ENCODE measurements at places on chromosomes 7 and 10.

DNA sequence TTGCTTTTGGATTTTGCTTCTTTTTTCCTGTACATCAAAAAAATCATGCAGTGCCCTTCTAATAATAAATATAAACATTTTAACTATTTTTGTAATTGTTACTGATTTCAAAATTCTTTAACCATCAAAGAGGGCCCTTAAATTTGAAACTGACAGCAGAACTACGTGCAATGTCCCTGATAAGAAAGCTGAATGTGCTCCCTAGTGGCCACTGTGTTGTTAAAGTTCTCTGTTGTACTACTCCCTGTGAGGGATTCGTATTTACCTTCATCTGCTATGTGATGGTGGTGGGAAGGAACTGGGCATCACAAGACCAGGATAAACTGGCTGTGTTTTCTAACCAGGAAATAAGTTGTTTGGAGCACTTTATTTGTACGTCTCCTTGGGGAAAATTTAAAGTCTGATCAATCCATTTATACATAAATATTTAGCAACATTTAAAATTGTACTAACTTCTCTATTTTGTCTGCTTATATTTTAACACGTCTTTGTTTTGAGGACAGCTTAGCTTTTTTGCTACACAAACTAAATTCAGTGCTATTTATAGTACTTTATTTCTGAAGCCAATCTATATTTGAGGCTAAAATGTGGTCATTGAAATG, 322.4 kb downstream of the HGF start:
- peak; percentile 63 for DNase-seq

GRCh38 chr7:105097619-105098018, 83.6 kb downstream of the KMT2E start:
- peak; percentile 93 for DNase-seq

GRCh38 chr10:1320739-1321320, 264.6 kb downstream of the WDR37 start:
- DNase-seq, result no peak

DNA sequence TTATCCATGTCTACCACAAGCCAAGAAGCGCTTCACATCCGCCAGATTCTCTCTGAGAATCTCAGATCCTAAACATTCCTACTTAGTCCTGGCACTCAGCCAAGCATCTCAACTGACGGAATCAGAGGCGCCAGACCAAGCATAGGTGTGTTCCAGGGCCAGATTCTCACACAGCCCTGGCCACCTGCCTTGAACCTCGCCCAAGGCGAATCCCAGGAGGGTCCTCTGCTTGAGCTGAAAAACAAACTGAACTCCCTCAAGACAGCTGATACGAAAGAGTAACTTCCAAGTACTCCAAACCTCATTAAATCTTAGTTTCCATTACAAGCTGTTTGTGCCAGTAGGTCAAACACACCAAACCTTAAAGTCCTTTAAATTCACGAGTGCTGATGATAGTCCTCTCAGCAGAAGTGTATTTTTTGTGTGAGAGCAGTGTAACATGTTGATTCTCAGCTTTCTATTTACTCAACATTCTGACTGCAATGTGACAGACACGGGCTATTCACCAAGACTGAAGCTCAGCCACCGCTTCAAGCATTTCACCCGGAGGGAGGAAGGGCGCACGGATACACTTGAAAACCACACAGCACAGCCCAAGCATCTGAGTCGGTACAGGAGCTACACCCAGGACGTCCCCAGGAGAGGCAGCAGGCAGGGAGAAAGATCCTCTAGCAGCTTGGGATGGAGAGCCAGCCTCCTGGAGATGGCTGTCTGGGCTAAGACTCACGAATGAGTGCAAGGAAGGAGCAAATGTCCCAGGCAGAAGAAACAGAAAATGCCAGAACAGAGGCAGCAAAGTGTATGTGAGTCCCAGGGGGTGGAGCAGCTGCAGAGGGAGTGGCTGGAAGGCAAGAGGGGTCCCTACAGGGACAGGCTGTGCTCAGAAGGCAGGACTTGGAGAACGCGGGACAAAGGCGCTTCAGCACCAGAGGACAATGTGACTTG, 6.0 kb downstream of the PARD3 start:
- DNase-seq, result no peak

- DNase-seq, result no peak
These were observed 13.8 kb downstream of the TAF3 start for GRCh38 chr10:7832060-7832459.

GRCh38 chr7:30750683-30751650, 968 bp upstream of the INMT start:
- DNase-seq, result peak; percentile 95

DNA sequence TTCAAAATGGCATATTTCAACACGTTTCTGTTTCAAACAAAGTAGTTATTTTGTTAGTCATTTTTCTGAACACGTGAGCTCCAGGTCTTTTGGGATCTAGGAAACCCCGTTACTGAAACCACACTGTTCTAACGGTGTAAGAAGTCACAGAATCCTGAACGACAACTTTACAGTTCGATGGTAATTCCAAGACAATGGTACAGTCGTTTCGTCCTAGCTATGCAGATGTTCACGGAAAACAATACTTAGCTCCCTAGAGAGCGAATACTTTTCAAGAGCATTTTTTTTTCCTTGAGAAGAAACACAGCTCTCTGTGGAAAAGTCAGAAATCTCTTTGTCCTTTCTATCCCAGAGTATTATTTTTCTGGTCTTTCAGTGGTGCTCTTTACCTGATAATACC, 254.1 kb downstream of the ADARB2 start:
- DNase-seq, result no peak

DNA sequence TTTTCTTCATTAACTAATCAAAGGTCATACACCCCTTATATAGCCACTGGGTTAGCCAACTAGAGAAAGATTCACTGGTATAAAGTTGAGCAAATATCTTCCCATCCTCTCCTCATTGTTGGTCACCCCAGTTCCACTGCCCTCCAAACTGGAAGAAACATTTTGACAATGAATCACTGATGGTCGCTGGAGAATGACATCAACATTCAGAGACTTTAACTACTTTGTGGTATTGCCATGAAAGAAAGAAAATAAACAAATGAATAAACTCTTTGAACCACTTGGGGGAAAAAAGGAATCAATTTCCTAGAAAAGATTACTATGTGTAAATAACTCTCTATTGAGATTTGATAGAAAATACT, 23.4 kb downstream of the HYCC1 start:
- DNase-seq, result peak; percentile 40

GRCh38 chr10:97173036-97173435, 12.7 kb downstream of the SLIT1 start:
- no peak for DNase-seq

DNA sequence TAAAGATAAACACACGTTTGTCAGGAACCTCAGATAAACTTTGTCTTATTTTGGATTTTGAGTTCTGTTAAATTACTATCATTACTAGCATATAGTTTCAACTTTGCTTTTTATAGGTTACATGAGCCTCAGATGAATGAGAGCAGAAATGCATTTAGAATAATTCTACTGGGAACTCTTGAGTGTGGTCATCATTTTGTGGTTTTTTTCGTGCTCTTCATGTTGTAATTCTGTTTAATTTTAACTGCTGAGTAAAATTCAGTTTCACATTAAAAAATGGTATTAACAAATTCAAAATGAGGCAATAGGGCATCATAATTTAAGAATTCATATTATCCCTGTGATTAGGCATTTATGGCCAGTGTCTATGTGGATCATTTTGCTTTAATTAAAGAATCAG, 72.9 kb downstream of the GNAI1 start:
- no peak for DNase-seq

- DNase-seq, result no peak
These were observed 22.5 kb downstream of the PDZD8 start for GRCh38 chr10:117352724-117353123.

- DNase-seq, result no peak
These were observed 18.0 kb upstream of the FGFR2 start for GRCh38 chr10:121616291-121616690.

- peak; percentile 89 for DNase-seq
These were observed 4.4 kb downstream of the CDK6 start for GRCh38 chr7:92831716-92832533.

DNA sequence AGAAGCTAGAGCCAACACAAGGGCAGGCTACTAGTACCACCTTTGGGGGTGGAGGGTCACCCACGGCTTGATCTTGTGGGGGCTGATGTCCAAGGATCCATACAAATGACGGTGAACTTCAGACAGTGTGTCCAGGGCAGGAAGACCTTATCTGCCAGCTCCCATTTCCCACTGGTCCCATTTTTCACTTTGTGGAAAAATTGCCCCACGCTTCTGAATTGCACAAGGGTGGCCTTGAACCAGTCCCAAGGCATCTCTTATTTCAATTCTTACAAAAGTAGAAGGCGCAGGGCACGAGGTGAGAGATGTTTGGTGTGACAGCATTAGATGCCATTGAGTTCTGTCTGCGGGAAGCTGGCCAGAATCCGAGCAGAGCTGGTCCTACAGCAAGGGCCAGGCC, 252.7 kb upstream of the CELF2 start:
- no peak for DNase-seq

GRCh38 chr7:47253650-47254080, 328.2 kb downstream of the TNS3 start:
- no peak for DNase-seq

DNA sequence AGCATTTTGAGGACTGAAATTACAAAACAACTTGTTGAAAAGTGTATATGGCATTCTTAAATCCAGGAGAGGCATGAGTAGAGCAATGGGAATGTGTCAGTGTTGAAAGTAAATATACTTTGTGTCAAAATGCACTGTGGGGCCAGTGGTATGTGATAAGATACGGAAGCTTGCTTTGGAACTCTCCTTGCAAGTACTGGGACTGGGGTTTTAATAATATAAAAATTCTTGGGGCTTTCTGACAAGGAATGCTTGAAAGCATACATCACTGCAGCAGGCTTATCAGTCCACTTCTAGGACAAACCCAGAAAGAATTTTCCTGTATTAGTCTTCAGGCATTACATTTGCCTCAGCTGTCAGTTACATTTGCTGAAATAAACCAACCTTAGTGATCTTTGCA, 472.8 kb upstream of the FZD8 start:
- DNase-seq, result no peak

- DNase-seq, result peak; percentile 40
These were observed 103.9 kb upstream of the LEP start for GRCh38 chr7:128137181-128137580.

DNA sequence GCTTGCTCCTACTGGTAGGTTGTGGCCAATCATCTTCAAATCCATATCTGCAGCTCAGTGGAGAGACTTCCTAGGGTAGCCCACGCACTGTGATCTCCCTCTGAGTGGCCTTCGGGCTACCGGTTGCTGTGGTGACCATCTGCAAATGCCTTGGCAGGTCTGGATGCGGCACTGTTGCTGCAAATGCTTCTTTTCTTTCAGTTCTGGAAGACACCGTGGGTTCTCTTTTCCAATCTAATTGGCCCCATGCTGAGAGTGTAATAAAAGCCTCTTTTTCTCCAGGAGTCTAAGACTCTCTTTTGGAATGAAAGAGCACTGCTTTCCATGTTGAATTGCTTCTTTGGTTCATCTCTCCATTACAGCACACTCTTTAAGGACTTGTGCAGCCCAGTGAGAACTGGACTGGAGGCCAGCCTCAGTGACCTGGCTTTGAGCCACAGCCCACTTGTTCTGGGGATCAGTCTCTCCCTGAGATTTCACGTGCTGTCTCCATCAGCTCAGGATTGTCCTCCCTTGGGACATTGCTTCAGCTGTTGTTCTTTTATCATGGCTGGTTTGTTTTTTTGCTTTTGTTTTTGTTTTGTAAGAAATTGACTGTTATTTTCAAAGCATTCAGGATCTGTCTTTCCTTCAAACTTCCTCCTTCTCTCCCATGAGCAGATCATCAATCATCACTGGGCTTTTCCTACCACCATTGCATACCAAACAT, 286.6 kb downstream of the BMPER start:
- no peak for DNase-seq

- DNase-seq, result no peak
These were observed 238.2 kb upstream of the FAM3C start for GRCh38 chr7:121634356-121634755.

- DNase-seq, result peak; percentile 83
These were observed 85.5 kb downstream of the SLC25A13 start for GRCh38 chr7:96236198-96237039.

- no peak for DNase-seq
These were observed 6.2 kb upstream of the IFIT2 start for GRCh38 chr10:89295597-89295996.

GRCh38 chr7:116692401-116693308, 20.7 kb downstream of the MET start:
- DNase-seq, result no peak

GRCh38 chr7:38276096-38276877, 2.9 kb upstream of the TARP start:
- DNase-seq, result no peak

- no peak for DNase-seq
These were observed 16.6 kb upstream of the GFRA1 start for GRCh38 chr10:116289652-116290051.

GRCh38 chr7:80316811-80317210, 182.2 kb downstream of the GNAI1 start:
- DNase-seq, result no peak

DNA sequence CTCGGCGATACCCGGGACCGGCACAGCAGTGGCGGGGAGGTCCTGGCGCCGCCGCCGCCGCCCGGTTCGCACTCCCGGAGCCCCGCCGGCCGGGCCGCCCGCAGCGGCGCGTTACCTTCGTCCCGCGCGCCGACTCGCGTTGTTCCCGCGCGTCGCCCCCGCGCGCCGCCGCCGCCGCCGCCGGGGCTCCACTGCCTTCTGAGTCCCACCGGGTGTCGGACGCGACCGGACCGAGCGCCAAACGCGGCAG, at the start of gene EZH2:
EZH2 (minus strand) TSS at position 243 of the 250 bp plus-strand sequence. CDS start 36,993 bp downstream, outside the sequence.
- DNase-seq, result no peak

DNA sequence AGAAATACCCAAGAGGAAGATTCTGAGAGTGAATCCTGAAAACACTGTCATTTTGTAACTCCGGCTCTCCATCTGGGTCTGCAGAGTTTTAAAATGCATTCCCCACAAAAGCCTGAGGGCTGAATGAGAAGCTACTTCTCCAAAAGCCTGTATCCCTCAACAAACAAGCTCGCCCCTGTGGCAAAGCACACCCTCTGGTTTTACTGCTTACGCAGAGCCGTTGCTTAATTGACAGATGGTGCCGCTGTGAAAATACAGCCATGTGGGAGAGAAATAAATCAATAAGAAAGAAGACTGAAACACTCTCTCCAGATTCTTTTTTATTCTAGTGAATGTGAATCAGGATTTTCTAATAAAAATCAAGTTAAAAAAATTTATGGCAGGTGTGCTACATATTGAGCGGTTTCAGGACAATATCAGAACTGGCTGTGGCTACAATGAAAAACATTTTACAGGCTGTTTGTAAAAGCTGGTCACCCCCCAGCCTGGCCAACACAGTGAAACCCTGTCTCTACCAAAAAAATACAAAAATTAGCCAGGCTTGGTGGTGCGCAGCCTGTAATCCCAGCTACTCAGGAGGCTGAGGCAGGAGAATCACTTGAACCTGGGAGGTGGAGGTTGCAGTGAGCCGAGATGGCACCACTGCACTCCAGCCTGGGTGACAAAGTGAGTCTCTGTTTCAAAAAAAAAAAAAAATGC, 32.5 kb downstream of the C7orf33 start:
- no peak for DNase-seq

GRCh38 chr10:71251319-71251718, 38.9 kb downstream of the UNC5B start:
- no peak for DNase-seq

- no peak for DNase-seq
These were observed 273.2 kb downstream of the CDK14 start for GRCh38 chr7:90869335-90869734.
